Liver (tissue), 10 donors: ENCODE measurements at places on chromosomes 3 and 15.

DNA sequence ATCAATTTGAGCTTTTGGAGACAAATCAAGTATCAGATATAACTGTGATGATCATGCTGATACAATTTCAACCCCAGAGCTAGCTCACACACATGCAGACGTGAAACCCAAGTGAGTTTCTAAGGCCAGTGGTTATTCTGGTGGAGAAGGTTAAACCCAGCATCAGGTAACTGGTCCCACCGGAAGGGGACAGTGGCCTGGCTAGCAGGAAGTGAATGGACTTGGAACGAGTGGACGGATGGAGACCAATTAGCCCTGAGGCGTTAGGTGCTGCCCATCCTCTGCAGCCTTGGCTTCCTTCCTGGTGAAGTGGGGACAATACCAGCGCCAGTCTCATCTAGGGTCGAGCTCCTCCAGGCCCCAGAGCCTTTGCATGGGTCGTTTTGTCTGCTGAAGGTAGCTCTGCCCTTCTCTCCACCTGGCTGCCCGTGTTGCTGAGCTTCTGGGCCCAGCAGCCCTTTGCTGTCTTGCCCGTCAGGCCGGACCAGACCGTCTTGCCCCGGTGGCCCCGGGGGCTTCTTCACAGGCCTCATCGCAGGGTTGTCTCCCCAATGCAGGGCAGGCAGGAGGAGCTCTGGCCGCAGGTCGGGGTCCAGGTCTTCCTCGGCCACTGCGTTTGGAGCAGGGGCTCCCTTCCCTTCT lies 915 bp upstream of the KCTD6 start:
- DNase-seq: no peak

GRCh38 chr15:25937796-25938195 lies 74.7 kb upstream of the ATP10A start:
- no peak for DNase-seq

DNA sequence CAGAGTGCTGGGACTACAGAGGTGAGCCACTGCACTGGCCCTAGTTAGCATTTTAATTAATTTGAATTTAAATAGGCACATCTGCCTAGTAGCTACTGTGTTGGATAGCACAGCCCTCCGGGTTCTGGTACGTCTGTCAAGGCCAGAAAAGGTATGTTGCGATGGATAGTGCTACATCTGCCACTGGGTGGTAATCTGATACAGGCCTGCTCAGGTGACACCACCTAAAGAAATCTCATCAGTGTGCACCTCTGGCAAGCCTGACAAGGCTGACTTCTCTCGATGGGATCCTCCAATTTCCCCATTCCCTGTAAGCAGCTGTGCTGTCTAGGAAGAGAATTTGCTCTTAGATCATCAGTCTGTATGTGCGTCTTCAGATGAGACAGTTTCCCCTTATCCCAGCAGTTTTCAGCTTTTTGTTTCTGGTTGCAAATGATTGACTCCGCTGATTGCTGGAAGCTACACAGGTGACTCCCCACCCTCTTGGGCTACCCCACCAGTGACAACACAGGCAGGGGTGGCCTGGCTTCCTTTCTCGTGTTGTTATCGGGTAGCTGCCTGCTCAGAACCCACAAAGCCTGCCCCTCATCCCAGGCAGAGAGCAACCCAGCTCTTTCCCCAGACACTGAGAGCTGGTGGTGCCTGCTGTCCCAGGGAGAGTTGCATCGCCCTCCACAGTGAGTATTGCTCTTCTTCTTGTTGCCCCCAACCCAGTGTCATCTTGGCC lies at the start of gene CCR9:
TSS of gene CCR9 (plus strand) at position 565 of the 727 bp plus-strand sequence. CDS start 8,391 bp downstream, outside the sequence.
- DNase-seq: no peak

DNA sequence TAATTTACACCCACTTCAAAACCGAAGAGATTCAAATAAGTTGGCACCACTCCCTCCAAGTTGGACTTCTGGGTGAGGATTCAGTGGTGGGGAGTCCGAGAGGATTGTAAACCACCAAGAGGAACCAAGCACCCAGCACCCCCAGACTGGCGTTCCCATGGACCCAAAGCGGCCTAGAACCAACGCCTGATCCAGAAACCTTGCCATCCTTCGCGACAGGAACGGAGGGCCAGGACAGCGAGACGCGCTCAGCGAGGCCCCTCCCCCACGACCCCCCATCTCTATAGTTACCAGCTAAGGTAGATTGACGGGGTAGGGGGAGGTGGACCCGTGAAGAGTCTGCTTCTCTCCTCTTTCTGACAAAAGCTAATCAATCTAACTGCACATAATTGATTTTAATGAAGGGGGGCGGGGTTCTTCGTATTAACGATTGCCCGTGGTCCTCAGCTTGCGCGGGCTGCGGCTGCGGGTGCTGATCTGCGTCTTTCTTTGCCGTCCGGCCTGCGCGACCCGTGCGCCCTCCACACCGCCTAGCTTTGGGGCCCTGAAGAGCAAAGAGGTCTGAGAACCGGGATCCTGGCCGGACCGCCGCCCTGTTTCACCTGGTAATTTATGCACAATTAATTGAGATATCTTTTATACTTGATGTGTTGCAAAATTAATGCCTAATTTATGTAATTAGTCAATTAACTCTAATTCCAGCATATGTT lies 10.9 kb upstream of the FOXB1 start:
- DNase-seq: no peak

DNA sequence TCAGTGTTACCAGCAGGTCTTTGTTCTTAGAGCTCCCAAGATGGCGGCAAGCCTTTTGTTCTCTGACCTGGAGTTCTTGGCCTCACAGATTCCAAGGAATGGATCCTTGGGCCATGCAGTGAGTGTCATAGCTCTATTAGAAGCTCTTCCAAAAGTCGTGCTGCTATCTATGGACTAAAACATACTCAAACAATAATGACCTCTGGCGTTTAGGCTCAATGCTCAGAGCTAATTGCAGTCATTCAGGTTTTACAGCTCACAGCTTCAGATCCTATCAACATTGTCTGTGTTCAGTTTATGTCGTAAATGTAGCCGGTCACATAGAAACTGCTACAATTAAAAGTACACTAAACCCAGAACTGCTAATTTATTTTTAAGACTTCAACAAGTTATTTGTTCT lies 22.2 kb downstream of the CCRL2 start:
- no peak for DNase-seq

- DNase-seq: no peak
Measured at GRCh38 chr15:86115145-86115801, 35.6 kb downstream of the AGBL1 start.

GRCh38 chr15:86445579-86446252 lies 366.0 kb downstream of the AGBL1 start:
- no peak for DNase-seq

GRCh38 chr15:74749832-74750231 lies 1.2 kb downstream of the CYP1A2 start:
- no peak for DNase-seq

DNA sequence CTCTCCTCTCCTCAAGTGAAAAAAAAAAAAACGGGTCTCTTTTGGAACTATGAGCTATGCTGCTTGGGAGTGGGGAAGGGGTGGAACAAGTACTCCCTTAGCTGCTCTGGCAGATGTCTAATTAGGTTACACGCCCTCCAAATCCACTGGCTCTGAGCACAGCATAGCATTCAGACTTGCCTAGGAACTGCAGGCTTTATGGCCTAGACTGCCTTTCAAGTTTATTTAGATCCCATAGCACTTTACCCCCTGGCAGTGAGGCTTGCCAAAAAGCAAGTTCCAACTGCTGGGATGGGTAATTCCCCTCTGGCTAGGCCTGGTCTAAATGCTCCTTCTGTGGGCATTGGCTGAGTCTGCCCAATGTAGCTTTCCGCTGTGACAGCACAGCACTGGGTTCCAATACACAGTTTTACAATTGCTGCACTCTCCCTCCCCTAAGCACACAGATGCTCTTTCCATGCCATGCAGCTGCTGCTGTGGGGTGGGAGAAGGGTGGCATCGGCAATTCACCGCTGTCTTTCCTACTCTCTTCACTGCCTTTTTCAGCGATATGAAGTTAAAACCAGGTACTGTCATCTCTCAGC lies 152.8 kb downstream of the KCNAB1 start:
- no peak for DNase-seq

- DNase-seq: no peak
Measured at GRCh38 chr15:100120111-100120510, 221.7 kb downstream of the ADAMTS17 start.

GRCh38 chr3:112445839-112446238 lies 53.4 kb downstream of the BTLA start:
- no peak for DNase-seq

GRCh38 chr3:10471054-10471688 lies 34.2 kb downstream of the ATP2B2 start:
- DNase-seq: peak; percentile 48

GRCh38 chr3:175238801-175239200 lies 379.7 kb downstream of the NAALADL2 start:
- no peak for DNase-seq

- no peak for DNase-seq
Measured at GRCh38 chr3:188279502-188280335, 125.8 kb downstream of the LPP start.

- DNase-seq: no peak
Measured at GRCh38 chr3:183295211-183295610, 42.2 kb downstream of the B3GNT5 start.

GRCh38 chr15:29862271-29862670 lies 40.0 kb upstream of the TJP1 start:
- DNase-seq: no peak

DNA sequence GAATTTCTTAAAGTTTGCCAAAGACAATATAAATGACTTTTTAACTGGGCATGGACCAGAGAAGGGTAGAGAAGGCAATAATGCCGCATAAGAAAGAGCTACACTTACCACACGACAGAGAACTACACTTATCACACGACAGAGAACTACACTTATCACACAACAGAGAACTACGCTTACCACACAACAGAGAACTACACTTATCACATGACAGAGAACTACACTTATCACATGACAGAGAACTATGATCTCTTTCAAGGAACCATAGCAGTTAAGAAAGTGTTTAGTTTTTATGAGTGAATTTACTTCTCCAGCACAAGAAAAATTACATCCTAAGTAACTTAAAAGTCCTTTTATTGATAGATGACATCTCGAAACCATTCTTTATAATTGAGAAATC lies 32.0 kb downstream of the DCUN1D1 start:
- DNase-seq: no peak

DNA sequence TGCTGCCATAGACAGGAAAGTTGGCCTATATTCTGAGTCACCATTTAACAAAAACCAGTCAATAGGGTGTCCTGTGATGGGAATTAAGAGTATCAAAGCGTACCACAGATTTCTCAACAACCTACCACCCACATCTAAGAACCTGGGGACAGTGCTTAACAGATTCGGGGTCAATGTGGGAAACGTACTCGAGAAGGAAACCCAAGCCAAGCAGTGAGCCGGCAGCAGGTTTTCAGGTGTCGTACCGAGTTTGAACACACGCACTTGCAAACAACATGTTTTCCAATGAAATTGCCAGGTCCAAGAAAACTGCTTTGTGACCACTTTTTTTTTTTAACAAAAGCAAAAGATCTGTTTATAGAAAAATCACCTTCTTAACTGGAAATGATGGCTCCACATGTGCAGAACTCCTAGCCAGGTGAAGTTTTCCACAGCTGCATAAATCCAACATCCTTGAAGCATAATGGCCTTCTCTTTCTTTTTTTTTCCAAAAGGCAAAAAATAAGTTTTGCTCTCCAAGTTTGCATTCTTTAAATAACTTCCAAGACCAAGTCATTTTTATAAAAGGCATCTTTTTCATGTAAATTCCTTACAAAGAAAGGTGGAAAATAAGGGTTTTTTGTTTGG lies 45.7 kb downstream of the ADAMTS17 start:
- no peak for DNase-seq

- no peak for DNase-seq
Measured at GRCh38 chr3:19124752-19125151, 23.6 kb upstream of the KCNH8 start.

DNA sequence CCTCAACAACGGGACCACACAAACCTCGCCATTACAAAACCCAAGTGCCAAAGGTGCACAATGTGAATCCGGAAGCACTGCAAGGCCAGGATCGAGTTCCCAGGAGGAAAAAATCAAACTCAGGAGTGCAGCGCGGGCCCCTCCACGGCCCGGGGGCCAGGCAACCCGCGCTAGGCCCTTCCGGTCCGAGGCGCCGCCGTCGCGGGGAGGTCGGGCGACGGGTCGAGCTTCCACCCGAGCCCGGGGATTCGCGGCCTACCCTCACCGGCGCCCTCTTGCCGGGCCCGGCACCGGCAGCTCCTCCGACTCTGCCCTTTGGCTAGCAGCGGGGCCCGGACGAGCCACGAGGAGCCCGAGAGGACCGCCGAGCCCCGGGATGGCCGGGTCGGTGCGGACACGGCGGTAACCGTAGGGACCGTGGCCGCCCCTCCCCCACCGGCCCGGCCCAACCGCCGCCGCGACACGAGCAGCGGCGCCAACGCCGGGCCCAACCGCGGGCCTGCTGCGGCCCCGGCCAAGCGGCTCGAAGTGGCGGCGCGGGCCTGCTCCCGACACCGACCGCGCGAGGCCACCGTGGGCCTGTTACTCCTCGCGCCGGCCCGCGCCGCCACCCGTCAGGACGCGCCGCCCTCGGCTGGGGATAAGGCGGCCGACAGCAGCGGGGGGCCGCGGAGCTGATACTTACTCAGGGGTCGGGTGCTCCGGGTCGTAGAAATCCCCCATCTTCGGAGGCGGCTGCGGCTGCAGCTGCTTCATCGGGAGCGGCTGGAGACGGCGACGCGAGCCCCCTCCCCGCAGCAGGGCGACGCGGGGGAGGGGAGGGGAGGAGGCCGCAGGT lies 525 bp downstream of the SETD2 start:
- DNase-seq: peak; percentile 76

DNA sequence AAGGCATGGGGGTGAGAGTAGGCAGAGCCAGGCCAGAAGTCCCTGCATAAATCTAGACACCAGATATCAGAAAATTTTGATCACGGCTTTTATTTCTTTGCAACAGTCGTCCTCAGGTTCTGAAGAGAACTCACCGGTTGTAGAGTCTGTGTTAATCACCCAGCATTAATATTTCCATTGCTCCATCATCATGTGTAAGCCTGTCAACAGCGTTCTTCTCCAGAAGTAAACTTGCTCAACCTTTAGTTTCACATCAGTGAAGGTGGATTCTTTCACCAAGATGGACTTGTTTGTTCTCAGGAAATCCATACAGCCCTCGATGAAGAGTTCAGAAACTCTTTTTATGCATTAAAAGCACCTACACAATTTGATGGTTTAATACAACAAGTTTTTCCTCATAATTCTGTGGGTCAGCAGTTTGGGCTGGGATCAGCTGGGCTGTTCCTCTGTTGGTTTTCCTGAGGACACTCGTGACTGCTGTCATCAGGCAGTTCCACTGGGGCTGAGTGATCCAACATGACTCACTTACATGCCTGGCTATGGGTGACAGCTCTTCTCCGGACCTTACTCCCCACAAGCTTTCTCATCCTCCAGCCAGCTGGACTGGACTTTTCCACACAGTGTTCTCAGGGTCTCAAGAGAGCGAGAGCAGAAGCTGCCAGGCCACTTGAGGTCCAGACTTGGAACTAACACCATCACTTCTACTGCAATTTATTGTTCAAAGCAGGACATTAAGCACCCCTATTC lies 303.4 kb downstream of the ZNF621 start:
- DNase-seq: no peak

DNA sequence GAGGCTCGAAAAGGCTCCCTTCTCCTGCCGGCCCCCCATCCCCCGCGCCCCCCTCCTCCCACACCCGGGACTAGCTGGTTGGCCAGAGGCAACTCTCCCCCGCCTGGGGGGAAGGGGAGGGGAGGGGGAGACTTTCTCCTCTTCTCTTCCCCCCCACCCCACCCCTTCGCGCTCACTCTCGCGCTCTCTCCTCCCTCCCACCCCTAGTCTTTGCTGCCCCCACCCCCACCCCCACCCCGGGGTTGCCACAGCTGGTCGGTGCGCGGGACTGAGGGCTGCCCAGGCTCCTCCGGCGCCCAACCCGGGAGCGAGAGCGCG lies 710 bp downstream of the MECOM start:
- no peak for DNase-seq
